Smooth muscle cell of the brain vasculature (primary cell): ENCODE measurements at places on chromosomes 16 and 17.

GRCh38 chr17:67772679-67773078 lies 52.6 kb upstream of the BPTF start:
- DNase-seq: no peak

- no peak for DNase-seq
Measured at GRCh38 chr16:75908331-75909117, 182.2 kb upstream of the CPHXL start.

- no peak for DNase-seq
Measured at GRCh38 chr17:75816693-75817092, 27.5 kb downstream of the UNC13D start.

GRCh38 chr17:40830085-40830776 lies 7.8 kb upstream of the KRT10 start:
- no peak for DNase-seq

- DNase-seq: no peak
Measured at GRCh38 chr16:6249863-6250262, 1082.8 kb upstream of the RBFOX1 start.

DNA sequence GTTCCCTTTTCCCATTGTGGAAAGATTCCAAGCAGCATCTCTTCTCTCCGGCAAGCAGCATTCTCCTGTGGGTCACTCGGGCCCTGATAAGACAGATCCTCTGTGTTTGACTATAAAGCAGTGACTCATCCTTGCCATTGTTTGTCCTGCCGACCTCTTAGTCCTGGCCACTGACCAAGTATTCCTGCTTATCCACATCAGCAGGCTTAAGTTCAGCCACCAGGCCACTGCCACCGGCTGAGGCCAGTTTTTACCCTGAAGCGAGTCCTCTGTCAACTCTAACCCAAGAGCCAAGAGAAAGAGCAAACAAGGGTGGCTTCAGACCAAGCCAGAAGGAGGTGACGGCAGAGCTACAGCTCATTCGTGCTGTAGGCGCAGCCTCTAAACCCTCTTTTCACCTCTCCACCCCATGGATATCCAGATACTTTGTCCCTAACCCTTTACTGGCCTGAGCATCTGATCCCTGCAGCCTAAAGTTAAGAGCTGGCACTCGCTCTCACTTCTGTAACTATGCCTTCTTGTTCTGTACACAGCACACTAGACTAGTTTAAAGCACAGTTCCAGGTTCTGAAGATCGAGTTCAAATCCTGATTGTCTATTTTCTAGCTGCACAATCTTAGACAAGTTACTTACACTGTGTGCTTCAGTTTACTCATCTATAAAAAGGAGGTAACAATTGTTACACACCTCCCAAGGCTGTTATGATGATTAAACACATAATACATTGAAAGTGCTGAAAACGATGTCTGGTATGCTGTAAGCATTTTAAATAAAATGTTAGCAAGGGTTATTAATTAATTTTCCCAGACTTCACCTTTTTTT lies 31.0 kb downstream of the SOX9 start:
- DNase-seq: no peak

GRCh38 chr17:80384078-80384960 lies 30.6 kb upstream of the ENDOV start:
- no peak for DNase-seq

GRCh38 chr16:67966549-67967182 lies 1.8 kb downstream of the SLC12A4 start:
- DNase-seq: no peak

DNA sequence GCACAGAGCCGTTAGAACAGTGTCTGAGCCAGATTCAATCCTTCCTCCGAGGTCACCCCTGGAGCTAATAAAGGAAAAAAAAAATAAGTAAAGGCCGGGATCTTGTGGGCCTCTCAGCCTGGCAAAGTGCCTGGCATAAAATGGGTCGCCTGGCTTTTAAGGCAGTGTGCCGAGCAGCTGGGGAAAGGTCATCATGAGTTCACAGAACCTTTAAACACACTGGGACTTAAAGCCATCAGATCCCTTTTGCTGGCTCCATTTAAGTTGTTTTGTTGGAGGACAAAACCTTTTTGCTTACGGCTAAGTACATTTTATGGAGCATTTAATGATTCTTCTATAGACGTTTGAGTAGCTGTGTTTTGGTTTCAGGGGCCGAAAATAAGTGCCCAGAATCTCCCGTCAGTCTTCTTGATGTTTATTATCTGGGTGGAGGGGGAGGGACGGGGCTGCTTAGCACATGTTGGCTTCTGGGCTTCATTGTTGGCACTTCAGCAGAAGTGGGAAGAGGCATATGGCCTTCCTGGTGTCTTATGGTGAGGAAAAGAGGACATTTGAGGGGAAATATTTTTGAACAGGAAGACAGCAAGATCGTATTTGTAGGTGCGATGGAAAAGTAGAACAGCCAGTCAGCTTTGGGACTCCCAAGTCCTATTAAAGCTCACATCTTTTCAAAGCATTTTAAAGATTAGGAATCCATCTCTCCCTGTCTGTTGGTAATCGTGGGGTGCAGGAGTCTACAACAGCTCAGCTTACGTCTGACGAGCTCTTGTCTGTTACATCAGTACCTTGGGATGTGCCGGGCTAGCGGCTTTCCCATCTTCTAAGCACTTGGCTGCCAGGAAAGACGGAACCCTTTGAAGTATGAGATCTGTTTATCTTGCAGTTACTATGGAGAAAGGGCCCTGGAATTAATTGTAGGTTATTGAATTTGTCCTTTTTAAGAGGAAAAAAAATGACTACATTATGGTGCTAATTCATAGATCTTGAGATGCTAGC lies 31.1 kb downstream of the RBFOX1 start:
- DNase-seq: no peak

DNA sequence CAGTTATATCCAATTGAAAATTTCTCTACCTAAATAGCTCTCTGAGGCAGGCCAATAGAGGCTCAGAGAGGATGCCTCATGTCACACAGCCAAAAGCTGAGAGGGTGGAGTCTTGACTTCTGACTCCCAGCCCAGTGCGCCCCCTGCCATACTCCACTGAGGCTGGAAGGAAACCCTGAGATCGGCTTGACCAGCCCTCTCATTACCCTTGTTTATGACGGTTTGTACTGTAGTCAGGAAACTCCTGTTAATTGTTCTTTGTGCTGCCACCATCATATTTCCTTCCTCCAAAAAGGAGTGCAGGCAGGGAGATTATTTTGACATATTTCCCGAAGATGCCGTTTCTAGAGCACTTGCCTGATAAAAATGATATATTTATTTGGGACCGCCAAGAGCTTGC lies 107.9 kb downstream of the AIPL1 start:
- no peak for DNase-seq

DNA sequence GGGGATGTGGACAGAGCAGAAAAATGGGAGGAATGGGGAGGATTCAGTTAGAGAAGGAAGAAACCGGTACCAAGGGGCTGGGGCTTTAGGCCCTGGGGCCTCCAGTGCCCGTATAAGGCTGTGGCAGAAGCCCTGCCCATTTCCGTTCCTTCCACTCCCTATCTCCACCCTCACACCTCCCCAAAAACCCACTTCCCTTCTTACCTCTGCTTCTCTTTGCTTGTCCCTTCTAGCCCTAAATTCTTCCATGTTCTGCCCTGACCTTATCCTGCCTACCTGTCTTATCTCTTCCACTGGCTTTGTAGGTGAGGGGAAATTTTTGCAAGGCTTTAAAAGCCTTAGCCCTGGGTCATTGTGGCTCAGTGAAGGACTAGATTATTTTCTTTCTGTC lies 4.1 kb downstream of the RNF167 start:
- DNase-seq: no peak
